ENCODE measurements at places on chromosomes 7 and 10.
A peak's percentile ranks its signal among the peaks of the same experiment; 100 is the strongest.

GRCh38 chr7:18831943-18832342, 285.5 kb downstream of the TWIST1 start:
- no peak for DNase-seq

DNA sequence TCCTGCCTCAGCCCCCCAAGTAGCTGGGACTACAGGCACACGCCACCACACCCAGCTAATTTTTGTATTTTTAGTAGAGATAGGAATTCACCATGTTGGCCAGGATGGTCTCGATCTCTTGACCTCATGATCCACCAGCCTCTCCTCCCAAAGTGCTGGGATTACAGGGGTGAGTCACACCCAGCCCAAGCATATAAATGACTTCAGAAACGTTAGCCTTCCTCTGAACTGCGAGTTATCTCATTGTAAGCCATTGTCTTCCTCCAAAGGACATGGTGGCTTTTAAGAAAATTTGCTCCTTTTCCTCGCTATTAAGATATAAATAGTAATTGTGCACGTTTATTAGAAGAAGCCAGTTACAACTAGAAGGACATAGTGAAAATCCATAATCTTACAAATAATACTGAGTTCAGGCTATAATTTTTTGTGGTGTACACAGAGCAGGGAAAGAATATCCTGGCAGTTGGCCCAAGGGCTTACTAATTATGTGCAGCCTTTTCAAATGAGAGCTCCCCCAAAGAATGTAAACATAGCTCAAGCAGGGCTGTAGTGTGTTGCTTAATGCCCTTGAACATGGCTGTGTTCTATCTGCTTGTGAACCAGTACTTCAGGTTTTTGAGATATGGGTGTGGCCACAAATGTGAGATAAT, 495.8 kb downstream of the PARD3 start:
- no peak for DNase-seq

- no peak for DNase-seq
These were observed 13.2 kb upstream of the ENO4 start for GRCh38 chr10:116836083-116836482.

GRCh38 chr7:12633582-12633981, 53.9 kb upstream of the ARL4A start:
- DNase-seq: no peak

DNA sequence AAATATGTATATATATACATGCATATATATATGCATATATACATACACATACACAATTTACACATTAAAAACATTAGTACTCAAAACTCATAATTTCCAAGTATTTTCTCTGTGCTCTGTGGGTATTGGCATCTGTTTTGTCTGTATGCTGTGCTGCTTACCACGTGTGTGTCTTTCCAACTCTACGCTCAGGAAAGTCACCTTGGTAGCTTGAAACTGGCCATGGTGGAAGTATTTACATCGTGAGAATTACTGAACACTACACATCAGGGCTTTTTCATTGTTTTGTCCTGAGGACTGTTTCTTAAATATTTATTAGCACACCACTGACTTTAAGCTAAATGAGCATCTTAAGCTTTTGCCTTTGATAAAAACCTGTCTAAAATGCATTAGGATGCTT, 79.6 kb downstream of the CREM start:
- DNase-seq: no peak

DNA sequence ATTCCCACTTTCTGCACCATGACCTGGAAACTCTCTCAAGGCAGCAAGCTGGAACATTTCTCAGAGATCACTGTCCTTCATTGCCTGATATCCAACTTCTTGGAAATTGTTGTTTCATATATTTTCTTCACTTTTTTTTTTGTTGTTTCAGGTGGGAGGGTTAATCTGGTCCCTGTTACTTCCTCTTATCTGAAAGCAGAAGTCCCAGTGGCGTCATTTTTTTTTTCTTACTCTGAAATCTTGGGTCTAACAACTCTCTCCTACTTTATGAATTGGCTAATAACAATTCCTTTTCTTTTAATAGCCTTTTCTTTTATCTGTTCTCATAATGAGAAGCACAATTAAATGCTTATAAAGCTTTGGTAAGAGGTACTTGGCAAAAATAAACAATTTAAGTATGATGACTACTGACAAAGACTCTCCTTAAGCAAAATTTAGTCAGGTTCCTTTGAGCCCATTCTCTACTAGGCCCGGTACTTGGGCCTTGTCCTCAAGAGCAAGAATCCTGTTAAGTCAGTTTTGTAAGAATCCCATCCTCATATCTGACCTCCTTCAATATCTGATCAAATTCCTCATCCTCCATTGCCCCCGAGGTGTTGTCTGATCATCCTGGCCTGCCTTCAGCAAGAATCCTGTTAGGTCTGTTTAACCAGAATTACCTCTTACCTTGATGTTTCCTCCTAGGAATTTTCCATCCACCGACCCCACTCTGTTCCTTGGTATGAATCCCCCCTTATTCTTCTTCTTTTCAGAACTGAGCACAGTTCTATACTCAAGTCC, 11.5 kb upstream of the CC2D2B start:
- DNase-seq: no peak

DNA sequence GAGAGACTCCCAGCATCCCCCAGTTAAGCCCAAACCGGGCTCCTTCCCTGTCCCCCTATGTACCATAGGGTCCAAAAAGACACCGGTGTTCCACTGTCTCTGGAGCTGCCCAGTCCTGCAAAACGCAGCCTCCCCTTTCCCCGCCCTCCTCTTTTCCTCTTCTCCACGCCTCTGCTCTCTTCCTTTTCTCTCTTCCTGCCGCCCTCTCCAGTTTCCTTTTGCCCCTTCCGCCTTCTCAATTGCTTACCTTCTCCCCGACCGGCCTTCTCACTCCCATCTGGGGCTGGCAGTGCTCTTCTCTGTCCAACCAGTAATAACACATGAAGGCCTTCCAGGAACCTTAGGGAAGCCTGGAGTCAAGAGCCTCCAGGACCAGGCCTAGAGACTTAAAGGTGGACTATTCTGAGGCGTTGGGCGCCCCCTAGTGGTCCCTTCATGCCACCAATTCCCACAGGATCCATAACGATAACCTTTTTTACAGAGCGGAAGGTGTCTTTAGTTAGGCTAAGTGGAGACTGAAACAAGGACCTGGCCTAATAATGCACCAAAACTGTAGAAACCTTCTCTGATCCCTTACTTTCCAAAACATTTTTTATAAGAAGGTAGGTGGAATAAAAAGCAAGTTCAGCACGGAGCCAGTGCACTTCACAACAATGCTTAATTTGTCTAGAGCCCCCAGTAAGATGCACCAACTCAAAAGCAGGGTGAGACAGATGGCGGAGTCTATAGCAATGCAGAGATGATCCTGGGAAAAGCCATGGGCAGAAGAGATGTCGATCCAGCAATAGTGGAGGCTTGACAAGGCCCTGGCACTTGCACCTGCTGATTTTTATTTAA, 27.2 kb upstream of the MSRB2 start:
- DNase-seq: peak; percentile 53

- DNase-seq: no peak
These were observed 4.6 kb downstream of the GNAI1 start for GRCh38 chr7:80139236-80139635.

DNA sequence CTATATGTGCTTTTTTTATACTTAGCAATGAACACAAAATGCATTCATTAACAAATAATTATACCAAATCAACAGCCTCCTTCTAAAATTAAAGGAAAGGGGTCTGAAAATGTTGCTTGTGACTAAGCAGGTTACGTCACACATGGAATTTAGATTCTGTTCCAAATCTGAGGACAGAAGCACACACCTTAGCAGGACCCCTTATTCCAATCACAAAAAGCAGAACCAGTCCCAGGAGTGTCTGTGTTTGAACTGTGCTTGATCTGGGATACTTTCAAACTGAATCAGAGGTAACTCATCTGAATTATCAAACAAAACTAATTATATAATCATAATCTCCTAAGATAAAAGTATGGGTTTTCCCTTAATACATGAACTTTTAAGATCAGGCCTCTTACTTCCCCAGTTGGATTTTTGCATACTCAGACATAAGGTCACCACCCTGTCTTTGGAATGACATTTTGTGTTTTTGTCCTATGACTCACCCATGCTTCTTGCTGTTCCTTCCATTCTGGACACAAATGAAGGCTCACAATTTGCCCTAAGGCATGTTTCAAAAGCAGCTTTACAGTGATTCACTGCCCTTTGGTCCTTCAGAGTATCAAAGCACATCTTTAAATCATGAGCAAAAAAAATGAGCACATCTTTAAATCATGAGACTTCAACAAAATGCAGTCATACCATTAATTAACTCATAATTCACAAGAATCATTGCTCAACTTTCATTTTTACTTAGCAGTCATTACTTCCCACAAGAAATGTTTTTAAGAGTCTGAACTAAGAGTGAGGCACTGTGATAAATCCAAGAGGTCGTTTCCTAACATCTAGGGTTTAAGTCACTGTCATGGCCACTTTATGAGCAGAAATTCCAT, 35.5 kb downstream of the SEMA3C start:
- no peak for DNase-seq

GRCh38 chr7:70190281-70190680, 592.0 kb downstream of the AUTS2 start:
- DNase-seq: no peak

GRCh38 chr7:47556511-47557180, 25.3 kb downstream of the TNS3 start:
- DNase-seq: no peak

- no peak for DNase-seq
These were observed 43.0 kb downstream of the VSTM4 start for GRCh38 chr10:49072166-49072885.

DNA sequence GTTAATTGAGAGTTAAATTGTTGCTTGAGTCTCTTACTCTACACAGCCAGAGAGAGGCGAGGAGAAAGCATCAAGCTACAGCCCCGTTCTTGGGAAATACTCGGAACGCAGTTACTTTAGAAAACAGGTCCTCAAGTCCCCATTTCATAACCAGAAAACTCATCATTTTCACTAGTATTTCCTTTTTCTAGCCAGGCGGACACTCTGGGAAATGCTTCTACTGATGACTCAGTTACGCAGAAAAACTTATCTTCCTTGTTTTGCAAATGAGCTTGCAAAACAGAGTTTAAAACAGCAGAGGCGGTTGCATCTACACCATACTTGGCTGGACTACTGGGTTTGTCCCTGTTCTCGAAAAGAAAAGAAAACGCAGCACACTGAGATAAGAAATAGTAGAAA, 111.4 kb upstream of the FGFR2 start:
- DNase-seq: no peak

DNA sequence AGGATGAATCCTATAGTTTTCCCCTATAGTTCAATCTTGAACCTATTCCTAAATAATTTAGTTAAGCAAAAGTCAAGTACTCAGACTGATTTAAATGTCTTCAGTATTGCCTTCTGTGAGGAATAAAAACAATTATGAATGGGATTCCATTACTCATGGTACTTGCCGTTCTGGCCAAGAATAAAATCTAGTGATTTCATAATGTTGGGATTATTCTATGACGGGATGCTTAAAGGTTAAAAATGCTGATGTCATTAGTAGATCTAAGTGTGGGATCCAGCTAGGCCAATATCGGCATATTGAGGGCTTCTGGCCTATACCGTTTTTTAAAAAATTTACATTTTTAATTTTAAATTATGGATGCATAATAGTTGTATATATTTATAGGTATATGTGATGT, 5.3 kb downstream of the BPGM start:
- DNase-seq: no peak

DNA sequence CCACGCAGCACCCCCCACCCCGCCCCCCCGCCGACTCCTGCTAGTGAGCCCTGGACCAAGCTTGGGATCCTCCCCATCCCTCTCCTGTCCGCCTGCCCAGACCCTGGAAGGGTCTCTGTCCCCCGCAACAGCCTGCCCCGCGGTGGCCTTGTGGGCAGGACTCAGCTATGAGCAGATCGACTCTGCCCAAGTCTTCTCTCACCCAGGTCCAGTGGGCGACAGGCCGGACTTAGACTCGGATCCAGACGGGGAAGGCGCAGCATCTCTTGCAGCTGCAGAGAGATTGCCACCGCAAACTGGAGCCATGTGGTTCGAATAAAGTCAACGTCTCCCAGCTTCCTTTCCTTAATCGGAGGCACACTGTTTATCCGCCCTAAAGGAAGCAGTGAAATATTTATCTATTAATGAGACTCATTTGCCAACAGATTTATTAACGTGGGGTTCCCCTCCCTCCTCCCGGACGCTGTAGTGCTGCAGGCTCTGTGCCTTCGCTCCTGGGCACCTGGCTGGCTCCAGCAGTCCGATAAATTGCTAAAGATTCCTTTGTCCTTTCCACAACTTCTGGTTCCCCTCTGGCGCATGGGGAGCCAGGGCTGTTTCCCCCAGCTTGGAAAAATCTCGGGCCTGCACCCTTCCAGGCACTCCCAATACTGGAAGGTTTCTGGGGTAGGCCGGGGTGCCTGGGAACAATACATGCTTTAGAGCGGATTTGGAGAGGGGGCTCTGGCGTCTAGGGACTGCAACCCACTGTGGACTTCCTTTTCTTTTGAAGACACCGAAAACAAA, 634 bp upstream of the HOXA7 start:
- no peak for DNase-seq

- DNase-seq: no peak
These were observed 769.7 kb upstream of the AUTS2 start for GRCh38 chr7:68828575-68828974.

DNA sequence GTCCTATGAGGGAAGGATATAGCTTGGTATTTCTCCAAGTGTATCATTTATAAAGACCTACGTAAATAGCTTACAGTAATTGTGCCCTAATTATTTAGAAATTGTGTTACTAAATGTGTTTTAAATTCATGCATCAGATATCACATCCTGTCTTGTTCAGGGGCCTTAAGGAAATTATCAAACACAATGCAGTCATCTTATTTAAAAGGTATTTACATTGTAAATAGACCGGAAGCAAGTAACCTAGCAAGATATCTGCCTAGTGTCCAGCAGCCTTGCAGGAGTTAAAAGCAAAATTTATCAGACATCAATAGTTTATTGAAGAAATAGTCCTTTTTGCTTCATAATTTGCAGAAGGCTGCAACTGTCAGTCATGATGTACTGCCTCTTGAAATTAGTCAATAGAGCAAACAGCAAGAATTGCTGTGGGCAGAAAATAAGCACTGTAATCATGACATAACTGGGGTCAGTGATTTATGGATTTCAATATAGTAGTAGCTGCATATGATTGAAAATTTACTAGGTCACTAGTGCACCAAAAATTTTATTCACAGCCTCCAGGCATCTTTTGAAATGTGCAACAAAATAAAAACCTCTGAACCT, 23.1 kb downstream of the GLRX3 start:
- no peak for DNase-seq

GRCh38 chr10:86110156-86110786, 256.3 kb downstream of the GRID1 start:
- DNase-seq: no peak

GRCh38 chr7:25496476-25497368, 268.4 kb upstream of the NPVF start:
- no peak for DNase-seq

GRCh38 chr7:112444505-112444904, 5.8 kb upstream of the IFRD1 start:
- DNase-seq: no peak

DNA sequence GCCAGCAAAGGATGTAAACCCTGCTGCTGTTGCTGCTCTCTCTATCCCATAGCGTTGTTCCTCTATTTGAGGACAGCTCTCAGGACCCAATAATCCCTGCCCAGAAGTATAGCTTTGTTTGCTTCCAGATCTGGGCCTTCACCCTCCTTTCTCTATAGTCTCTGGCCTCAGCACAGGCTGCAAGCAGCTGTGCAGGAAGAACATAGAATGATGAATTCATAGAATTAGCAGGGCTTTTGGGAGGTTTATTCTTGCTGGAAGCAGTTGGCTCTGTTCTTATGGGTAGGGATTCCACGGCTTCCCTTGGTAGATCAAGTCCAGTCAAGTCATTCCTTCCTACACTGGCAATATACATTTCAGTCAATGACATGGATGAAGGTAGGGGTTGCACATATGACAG, 354.7 kb downstream of the HPSE2 start:
- DNase-seq: no peak

- DNase-seq: no peak
These were observed 12.4 kb upstream of the MTERF1 start for GRCh38 chr7:91892821-91893340.
